Spleen (tissue), 13 donors: ENCODE measurements at places on chromosomes 16 and 17. TPM values are rescaled to one million over a fixed set of nuclear protein-coding genes. Genes with fewer than 3 reads are reported as not detected.

The CSNK1D gene
- 74.3 TPM for total RNA-seq

GRCh38 chr16:29204806-29205135 lies 201.7 kb downstream of the NPIPB11 start:
- no peak overlapping the region for H3K27ac ChIP-seq
- H3K36me3 ChIP-seq = no peaks in the 10 kb centered on the region
- H3K4me1 ChIP-seq = no peaks in the 10 kb centered on the region
- no peaks in the 10 kb centered on the region for H3K27me3 ChIP-seq

DNA sequence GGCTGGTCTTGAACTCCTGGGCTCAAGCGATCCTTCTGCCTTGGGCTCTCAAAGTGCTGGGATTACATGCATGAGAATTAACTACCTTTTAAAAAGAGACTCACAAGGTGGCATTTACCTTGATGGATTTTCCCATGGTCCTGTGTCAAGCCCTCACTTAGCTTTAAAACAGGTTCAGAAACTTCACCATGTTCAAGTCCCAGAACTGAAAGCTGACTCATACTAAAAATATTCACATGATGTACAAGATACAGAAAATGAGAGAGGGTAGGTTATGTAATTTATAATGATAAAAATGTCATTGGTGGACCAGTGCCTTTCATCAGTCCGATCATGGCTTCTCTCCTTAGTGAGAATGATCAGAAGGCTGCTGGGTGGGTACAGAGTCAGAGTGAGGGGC lies 4.3 kb upstream of the AKAP1 start:
- H3K27me3 ChIP-seq = no peaks in the 10 kb centered on the region
- H3K4me1 ChIP-seq = no peaks in the 10 kb centered on the region
- no peak overlapping the region for H3K4me3 ChIP-seq
- no peak overlapping the region for H3K27ac ChIP-seq
- no peak for DNase-seq

GRCh38 chr16:57889960-57890751 lies 80.8 kb downstream of the CNGB1 start:
- H3K4me3 ChIP-seq = no peak overlapping the region
- peak overlapping the region; percentile 73 for H3K27ac ChIP-seq
- H3K27me3 ChIP-seq = no peaks in the 10 kb centered on the region
- H3K36me3 ChIP-seq = no peaks in the 10 kb centered on the region
- peak; percentile 34 for DNase-seq

- peaks cover 24% of the 10 kb centered on the region for H3K36me3 ChIP-seq
- no peaks in the 10 kb centered on the region for H3K27me3 ChIP-seq
- H3K4me3 ChIP-seq = no peak overlapping the region
- peak overlapping the region; percentile 99 for H3K27ac ChIP-seq
- DNase-seq = no peak
Observed at GRCh38 chr17:28889996-28890395, 7.5 kb downstream of the FLOT2 start.

DNA sequence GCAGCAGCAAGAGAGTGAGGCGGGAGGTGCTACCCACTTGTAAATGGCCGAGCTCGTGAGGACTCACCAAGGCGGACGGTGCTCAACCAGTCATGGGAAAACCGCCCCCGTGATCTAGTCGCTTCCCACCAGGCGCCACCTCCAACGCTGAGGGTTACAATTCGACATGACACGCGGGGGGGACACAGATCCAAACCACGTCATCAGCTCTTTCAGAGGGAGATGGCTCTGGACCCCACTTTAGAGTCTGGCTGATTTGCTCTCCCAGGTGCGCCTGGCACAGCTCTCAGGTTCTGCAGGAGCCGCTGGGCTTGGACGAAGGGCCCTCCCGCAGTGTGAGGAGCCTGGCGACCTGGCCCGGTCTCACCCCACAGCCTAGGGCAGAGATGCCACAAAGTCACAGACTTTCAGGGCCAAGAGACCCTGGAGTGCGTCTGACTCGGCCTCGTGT lies 21.1 kb upstream of the DOC2B start:
- no peak overlapping the region for H3K27ac ChIP-seq
- no peaks in the 10 kb centered on the region for H3K36me3 ChIP-seq
- peak; percentile 64 for DNase-seq
- H3K4me1 ChIP-seq = peaks cover 30% of the 10 kb centered on the region
- no peaks in the 10 kb centered on the region for H3K27me3 ChIP-seq
